CD4-positive, alpha-beta memory T cell (primary cell): ENCODE measurements at places on chromosomes 3 and 15. TPM values are rescaled to one million over a fixed set of nuclear protein-coding genes. Genes with fewer than 3 reads are reported as not detected.

GRCh38 chr3:78571486-78571885 is 1196.3 kb downstream of the ROBO1 start:
- DNase-seq, result no peak

- DNase-seq, result no peak
Observed at GRCh38 chr3:70516076-70516475, 203.6 kb upstream of the MDFIC2 start.

GRCh38 chr3:182925330-182925943 is 54.9 kb downstream of the DCUN1D1 start:
- DNase-seq, result no peak

GRCh38 chr3:196968233-196969133 is at the start of gene PIGZ:
Gene PIGZ, minus strand, starts transcription at chr3:196968833. Its CDS starts 16,802 bp downstream, at chr3:196952031.
- no peak for DNase-seq

DNA sequence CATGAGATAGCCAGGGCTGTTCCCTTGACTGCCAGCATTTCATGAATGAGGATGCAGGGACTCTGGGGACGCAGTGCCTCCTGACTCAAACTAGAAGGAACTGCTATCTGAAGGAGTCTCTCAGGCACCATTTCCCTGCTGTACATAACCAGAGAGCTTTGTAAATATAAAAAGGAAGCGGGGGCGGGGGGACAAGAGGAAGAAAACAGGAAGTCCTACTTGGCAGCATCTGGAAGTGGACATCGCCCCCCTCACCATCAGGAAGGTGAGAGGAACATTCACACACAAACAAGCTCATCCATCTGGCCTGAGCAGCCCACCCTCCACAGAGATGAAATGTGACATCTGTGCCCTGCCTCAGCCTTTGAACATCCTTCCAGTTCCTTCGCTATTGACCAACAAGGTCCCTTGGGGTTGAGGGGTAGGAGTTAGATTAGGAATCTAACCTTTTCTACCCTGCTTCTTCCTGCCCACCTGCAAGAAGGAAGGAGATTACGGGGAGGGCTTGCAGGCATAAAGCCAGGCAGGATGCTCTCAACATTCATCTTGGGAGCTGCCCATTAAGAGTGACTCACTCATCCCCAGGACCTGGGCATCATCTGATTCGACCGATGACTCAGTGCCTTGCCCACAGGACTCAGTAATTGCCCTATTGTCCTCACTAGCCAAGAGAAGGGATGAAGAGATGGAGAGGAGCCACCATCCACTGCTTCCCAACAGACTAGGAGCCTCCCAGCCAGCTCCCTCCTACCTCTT is 31.9 kb downstream of the SH3BP5 start:
- no peak for DNase-seq

DNA sequence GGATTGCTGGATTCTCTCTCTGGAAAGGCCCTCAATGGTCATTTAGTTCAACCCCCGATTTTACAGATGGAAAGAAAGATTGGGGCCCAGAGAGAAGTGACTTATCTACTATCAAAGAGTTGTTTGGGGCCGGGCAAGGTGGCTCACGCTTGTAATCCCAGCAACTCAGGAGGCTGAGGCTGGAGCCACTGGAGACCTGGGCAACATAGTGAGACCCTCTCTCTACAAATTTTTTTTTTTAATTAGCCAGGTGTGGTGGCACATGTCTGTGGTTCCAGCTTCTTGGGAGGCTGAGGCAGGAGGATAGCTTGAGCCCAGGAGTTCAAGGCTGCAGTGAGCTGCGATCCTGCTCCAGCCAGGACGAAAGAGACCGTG is 5.2 kb upstream of the USP3 start:
- DNase-seq, result no peak

GRCh38 chr3:100609963-100610362 is 562 bp downstream of the ADGRG7 start:
- no peak for DNase-seq

DNA sequence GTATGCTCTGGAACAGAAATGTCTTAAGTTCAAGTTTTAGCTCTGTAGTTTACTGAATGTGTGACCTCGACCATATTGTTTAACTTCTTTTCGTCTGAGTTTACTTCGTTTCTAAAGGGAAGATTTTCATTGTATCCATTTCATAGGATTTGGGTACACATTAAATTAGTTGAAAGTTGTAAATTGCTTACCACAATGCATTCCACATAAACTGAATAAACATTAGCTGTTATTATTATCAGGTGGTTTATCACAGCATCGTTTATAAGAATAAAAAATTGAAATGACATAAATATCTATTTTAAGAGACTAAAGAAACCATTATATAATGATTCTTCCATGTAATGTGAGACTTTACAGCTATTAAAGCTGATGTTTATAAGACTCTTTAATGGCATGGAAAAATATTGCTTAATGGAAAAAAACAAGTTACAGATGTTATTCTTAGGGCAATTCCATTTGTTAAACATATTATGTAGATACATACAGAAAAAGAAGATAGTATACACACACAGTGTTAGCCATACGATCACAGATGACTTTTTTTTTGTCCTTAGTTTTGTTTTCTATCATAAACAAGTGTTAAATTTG is 342.3 kb upstream of the SGO1 start:
- no peak for DNase-seq

DNA sequence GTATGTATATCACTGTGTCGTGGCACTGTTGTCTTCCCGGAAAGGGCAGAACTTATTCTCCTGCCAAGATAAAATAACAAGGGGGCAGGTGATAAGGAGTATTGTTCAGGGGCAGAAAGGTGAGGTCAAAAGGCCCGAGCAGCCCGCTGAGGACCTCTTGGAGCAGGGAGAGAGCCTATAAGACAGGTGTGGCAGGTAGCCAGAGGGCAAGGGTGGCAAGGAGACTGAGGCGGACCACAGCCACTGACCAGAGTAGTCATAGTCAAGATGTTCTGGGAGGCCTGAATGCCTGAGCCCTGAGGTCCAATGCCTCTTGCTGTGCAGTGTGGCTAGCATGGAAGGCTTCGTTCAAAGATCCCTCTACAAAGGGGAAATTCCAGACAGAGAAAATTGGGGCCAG is 172.3 kb upstream of the CHRNA7 start:
- no peak for DNase-seq

GRCh38 chr15:68504681-68505170 is 72.8 kb upstream of the ITGA11 start:
- DNase-seq, result no peak

DNA sequence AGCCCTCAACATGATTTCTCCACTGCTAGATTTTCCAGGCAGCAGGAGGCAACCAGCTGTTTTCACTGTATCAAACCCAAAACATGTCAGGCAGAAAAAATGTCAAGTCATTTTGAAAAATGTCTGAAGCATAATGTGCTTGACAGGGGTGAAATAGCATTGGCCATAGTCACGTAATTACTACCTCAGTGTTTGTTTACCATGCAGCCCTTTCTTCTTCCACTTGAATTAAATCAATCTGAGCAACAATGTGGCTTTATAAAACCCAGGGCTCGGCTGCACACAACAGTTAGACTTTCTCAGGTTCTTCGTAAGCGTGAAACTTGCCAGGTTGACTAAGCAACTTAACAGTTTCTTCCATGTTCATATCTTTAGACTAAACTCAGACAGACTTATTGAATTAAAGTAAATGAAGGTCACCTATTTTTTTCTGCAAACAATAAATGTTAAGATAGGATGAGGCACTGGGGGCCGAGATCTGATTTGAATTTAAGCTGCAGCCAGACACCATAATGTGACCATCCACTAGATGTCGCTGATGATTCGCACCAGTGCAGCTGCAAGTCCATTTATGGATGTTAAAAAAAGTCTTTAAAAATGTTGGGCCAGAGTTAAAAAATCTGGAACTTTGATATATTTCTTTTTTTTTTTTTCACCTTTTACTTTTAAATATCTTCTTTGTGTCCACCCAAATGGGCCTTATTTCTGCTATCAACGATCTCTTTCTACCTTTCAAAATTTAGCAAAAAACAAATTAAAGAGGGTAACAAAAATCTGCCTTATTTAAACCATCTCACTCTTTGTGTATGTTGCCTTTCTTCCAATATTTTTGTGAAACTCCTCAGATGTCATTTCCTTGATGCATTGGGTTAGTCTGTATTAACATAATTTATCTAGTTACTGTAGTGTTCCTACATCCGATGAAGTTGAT is 305.9 kb downstream of the CACNA2D3 start:
- DNase-seq, result no peak

- no peak for DNase-seq
Observed at GRCh38 chr15:89075846-89076245, 12.4 kb upstream of the ABHD2 start.

GRCh38 chr3:129703913-129704312 is 97.4 kb upstream of the PLXND1 start:
- no peak for DNase-seq

DNA sequence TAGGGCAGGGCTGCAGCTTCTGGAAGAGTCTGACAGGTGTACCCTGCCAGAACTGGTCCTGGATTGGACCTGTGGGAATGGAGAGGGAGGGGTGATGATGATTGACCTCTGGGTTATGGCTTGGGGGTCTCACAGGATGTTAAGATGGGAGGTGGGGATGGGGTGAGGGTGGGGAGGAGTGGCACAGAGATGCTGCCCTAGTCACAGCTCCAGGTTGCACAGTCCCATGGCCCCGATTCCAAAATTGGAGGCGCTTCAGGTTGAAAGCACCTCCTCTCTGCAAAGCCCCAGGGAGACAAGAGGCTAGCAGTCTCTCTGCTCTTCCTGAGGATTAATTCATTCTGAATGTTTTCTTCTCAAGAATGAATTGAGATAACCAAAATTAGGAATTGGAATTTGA is 101.4 kb downstream of the FAM43A start:
- no peak for DNase-seq

DNA sequence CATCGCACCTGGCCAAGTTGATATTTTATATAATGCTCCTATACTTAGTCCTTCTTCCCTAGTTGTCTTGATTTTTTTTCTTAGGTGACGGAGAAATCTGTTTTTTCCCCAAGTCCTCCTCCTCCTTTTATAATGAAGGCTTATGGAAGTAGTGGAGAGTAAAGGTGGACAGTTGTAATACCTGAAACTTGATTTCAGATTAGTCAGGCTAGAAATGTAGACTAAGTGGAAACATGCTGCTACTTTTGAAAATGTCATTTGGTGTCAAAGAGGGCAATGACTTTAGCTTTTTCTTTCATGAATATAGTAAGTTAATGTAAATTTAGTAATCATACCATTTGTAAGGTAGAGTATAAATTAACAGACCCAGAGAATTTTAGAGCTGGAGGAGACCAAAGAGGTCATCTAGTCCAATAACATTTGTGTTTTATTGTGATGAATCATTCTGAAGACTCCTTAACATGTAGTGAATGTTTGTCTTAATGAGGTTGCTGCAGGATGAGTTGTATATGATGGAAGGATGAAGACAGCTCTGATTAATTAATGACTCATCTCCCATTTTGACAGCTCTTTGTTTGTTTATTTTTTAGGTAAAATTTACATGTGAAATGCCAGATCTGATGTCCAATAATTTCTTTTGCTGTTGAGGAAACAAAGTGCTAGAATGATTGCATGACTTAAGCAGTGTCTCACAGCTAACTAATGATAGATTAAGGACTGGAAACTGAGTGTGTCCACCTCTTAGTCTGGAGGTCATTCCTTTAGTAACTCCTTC is 8.7 kb downstream of the CTDSPL2 start:
- DNase-seq, result no peak

DNA sequence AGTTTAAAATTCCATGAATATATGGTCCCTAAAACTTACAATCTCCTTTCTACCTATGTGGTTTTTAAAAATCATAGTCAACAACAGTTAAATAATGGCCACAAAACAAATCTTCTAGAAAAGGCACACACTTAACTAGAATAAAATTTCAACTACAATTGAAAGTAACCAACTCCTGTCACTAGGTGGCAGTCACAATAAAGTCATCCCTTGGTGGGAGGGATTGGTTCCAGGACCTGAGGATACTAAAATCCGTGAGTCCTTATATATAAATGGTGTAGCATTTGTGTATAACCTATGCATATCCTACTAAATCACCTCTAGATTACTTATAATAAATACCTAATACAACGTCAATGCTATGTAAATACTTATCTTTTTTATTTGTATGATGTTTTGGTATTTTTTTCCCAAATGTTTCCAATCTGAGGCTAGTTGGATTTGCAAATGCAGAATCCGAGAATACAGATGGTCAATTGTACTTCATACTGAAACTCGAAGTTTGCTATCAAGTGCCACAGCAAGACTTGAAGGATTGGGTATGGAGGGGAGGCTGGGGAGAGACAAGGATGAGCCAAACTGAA is 172.6 kb downstream of the FMN1 start:
- DNase-seq, result no peak

DNA sequence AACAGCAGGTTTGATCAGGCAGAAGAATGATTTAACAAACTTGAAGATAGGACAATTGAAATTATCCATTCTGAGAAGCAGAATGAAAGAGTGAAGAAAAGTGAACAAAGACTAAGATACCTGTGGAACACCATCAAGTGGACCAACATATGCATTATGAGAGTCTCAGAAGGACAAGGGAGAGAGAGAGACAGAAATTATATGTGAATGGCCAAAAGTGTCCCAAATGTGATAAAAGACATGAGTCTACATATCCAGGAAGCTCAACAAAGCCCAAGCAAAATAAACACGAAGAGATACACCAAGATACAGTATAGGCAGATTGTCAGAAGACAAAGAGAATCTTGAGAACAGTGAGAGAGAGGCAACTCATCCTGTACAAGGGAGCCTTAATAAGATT is 5.6 kb upstream of the NR1I2 start:
- DNase-seq, result no peak

- DNase-seq, result no peak
Observed at GRCh38 chr3:131840156-131840797, 194.5 kb downstream of the CPNE4 start.

DNA sequence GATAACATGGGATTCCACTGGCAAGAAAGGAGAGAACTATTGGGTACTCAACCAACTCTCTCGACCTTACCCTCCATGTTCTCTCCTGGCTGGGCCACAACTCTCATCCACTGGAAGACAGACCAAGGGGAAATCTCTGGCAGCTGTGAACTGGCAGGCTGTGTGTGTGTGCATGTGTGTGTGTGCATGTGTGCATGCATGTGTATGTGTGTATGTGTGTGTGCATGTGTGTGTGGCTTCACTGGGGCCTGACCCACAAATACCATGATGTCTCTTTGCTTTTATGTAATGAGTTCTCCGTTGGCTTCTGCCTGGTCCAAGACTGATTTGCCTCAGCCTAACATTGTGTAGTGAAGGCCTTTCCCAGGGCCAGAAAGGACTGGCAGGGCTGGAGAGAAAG is 4.1 kb upstream of the ALDH1A3 start:
- no peak for DNase-seq

GRCh38 chr3:66165660-66166059 is 55.1 kb upstream of the SLC25A26 start:
- DNase-seq, result no peak

The CLSTN2 gene
- not detected for polyA plus RNA-seq

The LRRIQ4 gene
- not detected for polyA plus RNA-seq

The ATP13A5 gene
- not detected for polyA plus RNA-seq

The PIGB gene
- 18.7 TPM for polyA plus RNA-seq

The ST8SIA2 gene
- polyA plus RNA-seq, result not detected
